Inflammatory macrophage treated with lipopolysaccharide for 4 hours (primary cell): ENCODE measurements at places on chromosomes 3 and 15.

GRCh38 chr15:65791335-65792137, 557 bp downstream of the DENND4A start:
- peak; percentile 30 for DNase-seq

GRCh38 chr15:90248789-90249202, 560 bp upstream of the TTLL13 start:
- DNase-seq = no peak

GRCh38 chr3:46717447-46718231, at the start of gene PRSS50:
PRSS50 (minus strand) TSS chr3:46717869; CDS start chr3:46717824, 45 bp downstream.
- DNase-seq = no peak

GRCh38 chr3:172675441-172676193, 35.2 kb downstream of the NCEH1 start:
- DNase-seq = peak; percentile 74

- DNase-seq = no peak
Observed at GRCh38 chr3:52120556-52121463, 33.4 kb downstream of the POC1A start.

GRCh38 chr3:89303701-89304100, 196.3 kb downstream of the EPHA3 start:
- DNase-seq = no peak

GRCh38 chr15:41462084-41462795, 31.4 kb upstream of the ITPKA start:
- DNase-seq = peak; percentile 25

- no peak for DNase-seq
Observed at GRCh38 chr3:567488-568185, 371.1 kb downstream of the CHL1 start.

DNA sequence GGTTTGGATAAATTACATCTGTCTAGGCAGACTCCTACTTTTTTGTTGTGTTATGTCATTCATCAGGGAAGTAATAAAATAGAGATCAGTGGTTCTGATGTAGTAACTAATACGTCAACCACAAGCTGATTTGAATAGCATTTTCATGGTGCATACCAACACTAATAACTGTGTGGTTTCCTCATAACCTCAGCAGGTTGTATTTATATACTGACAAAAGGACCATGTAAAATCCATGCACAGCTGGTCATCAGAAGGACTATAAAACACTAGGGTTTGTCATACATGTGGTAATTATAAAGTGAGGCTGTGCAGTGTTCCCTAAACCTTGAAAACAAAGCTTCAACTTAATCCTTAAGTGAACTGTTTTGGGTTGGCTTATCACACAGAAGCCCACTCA, 216.8 kb upstream of the RBMS3 start:
- no peak for DNase-seq

DNA sequence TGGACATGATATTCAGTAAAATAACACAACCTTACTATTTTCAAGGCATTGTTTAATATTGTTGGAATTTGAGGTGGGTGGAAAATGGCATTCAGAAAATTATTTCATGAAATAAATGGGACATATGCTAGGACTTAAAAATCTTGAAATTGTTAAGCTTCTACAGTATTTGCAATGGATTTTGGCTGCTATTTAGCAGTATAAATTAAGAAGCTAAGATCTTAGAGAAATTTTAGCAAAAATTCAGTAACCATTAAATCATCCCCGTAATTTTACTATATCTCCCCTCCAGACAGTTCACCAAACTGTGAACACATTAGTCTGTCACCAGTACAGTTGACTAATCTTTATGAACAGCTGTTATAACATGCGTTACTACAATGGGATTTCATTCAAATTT, 8.2 kb downstream of the DIPK2A start:
- no peak for DNase-seq

DNA sequence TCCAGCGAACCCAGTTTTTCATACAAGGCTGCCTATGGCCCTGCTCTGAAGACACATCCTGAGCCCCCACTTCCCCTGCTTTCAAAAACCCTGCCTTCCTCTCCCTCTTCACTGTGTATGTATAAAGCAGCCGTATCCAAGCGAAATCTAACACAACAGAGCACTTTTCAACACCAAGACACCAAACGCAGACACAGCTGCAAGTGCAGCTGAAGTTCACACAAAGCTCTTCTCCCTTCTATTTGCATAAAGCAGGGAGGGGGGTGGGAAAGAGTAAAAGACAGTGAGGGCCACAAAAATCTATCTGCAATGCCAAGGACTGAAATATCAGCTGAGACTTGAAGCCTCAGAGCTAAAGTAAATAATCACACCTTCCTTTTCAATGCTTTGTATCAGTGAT, 35.1 kb upstream of the CSPG5 start:
- no peak for DNase-seq

GRCh38 chr3:70980646-70981170, 602.8 kb downstream of the FOXP1 start:
- no peak for DNase-seq

GRCh38 chr3:149009732-149010131, 18.4 kb downstream of the GYG1 start:
- no peak for DNase-seq

DNA sequence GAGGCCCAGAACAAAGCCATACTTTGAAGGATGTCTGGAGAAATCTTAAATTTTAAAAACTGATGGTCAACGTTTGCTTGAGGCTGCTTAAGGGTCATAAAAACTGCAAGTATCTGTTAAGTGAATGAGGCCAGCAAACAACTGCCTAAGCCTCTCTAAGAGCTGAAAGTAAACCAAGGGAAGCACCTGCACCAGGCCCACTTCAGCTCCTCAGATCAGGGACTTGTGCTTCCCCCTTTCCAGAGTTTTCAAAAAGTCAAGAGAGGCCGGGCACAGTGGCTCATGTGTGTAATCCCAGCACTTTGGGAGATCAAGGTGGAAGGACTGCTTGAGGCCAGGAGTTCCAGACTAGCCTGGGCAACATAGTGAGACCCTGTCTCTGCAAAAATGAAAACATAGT, 9.1 kb downstream of the FBXL22 start:
- DNase-seq = no peak

- DNase-seq = no peak
Observed at GRCh38 chr15:81040757-81041156, 40.0 kb downstream of the TLNRD1 start.

DNA sequence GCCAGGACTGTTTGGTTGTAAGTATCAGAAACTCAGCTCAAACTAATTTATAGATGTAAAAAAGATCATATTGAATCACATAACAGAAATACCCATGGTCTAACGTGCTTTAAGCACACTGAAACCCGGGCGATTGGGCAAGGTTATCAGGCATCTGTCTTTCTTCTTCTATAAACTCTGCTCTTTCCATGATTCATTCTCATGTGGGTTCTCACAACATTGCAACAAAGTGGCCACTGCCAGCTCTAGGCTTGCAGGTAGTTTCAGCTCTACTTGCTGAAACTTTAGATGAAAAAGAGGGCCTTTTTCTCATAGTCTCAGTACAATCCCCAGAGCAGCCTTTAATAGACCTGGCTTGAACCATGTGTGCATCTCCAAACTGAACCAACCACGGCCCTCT, 456.1 kb downstream of the MFSD1 start:
- no peak for DNase-seq

DNA sequence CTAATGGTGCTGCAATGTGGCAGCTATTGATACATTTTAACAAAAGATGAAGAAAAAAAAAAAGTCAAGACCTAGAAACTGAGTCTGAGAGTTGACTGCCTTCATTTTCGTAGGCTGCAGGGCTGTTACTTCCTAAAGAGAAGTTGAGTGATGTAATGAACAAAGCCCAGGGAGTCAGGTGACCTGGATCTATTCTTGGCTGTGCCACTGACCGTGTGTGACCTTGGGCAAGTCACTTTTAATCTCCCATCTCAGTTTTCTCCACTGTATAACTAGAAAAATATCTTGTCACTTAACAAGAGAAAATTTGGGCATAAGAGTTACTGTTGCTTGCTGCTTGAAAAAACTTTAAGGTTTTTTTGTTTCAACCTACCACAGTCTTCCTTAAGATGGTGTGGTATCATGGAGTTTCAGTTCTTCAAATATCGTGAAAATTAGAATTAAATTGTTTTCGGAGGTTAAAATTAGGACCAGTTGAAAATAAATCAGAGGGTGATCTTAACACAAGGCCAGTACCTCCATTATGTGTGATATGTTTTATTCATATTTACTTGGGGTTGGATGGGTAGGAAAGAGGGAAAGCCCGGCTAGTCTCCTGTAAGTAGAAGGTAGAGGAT, 5.8 kb downstream of the FMN1 start:
- DNase-seq = peak; percentile 78

DNA sequence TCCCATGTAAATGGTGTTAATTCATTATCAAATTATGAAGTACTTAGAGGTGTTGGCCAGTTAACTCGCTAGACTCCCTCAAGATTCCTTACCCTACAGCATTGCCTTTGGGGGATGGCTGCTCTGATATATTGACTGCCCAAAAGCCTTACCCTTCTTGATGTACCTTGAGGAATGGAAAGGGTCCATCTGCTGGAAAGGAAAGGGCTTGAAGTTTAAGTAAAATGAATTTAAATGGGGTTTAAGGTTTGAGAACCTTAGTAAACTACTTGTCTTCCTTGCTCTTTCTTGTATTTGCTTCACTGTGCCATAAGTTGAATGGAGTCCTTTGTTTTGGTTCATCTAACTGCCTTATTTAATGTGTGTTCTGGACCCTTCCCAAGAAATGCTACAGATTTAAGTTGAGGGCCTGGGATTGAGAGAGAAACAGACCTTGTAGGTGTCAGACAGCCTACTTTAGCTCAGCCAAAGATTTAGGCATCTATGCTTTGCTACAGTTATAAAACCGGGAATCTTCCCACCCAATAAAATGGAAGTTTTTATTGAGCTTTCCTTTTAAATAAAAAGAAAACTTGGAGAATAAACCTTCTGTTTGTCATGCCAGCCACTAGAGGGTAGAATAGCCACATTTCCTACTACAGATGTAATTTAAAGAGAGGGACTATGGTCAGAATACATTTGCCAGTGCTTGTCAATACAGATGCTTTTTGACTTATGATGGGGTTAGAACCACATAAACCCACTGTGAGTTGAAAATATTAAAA, 25.3 kb downstream of the CMSS1 start:
- peak; percentile 61 for DNase-seq

- peak; percentile 83 for DNase-seq
Observed at GRCh38 chr15:40217166-40217824, 21.6 kb upstream of the PAK6 start.

GRCh38 chr15:73021139-73021621, 31.1 kb upstream of the NEO1 start:
- DNase-seq = no peak

- no peak for DNase-seq
Observed at GRCh38 chr3:125186261-125186787, 26.2 kb downstream of the SLC12A8 start.

DNA sequence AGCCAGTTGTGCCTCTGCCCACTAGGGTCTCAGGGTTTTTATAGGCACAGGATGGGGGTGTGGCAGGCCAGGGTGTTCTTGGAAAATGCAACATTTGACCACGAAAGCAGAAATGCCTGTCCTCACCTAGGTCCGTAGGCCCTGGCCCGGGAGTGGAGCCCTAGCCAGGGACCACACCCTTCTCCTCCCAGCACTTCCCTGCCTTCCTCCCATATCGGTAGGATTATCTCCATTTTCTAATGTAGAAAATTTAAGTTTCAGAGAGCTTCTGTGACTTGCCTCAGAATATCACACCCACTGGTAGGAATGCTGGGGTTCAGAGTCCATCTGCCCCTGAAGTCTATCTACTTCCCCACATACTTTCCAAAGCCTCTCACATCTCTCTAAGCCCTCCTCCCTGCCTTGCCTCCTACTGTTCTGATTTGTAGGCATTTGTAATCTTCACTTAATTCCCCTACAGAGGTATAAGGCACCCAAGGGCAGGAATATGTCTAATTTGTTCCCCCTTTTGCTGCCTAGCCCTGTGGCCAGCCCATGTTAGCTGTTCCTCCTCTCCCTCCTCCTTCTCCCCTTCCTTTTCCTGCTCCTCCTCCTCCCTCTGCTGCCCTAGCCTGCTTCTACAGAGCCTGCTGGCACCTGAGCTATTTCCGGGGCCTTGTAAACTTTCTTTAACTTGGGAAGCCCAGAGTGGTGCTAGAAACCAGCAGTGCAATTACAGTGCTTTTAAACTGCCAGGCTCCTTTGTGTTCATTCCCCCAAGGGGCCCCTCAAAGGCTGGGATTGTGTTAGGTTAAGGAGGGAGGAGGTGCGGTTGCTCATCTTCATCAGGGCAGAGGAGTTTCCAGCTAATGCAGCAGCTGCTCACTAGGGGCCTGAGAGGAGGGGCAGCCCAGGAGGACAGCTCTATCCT, 71.1 kb downstream of the MRPL46 start:
- DNase-seq = no peak

DNA sequence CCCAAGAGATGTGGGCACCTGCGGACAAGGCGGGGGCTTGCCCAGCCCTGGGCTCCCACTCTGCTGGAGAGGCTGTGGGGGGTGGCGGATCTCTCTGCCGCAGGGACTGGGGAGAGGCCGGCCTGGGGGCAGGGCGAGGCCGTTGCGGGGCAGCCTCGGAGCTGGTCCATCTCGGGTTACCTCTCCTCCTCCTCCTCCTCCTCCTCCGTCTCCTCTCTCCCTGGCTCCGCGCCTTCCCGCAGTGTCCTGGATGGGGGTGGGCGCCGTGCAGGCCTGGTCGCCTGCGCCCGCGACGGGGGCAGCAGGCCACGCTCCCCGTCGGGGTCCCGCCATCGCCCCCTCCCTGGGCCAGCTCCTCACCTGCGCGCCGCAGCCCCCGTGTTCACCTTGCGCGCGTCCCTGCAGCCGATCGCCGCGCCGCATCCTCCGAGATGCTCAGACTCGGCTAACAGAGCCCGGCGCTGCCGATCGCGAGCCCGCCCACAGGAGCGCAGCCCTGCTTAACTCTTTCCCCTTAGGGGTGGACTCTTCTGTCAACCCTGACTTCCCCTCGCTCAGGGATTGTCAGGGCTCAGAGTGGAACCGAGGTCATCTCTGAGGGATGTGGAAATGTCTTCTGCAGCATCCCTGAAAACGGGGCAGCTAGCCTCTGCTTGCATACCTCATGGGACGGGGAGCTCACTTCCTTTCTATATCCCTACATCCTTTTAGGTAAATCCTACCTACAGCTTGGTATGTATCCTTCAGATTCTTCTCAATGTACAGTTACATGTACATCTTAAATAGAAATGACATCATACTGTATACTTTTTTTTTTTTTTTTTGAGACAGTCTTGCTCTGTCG, at the start of gene PRRT3:
PRRT3 (minus strand) TSS at position 447 of the 844 bp plus-strand sequence. CDS start 2,293 bp downstream, outside the sequence.
- DNase-seq = peak; percentile 55

GRCh38 chr3:122497425-122497824, 17.3 kb downstream of the KPNA1 start:
- peak; percentile 92 for DNase-seq

DNA sequence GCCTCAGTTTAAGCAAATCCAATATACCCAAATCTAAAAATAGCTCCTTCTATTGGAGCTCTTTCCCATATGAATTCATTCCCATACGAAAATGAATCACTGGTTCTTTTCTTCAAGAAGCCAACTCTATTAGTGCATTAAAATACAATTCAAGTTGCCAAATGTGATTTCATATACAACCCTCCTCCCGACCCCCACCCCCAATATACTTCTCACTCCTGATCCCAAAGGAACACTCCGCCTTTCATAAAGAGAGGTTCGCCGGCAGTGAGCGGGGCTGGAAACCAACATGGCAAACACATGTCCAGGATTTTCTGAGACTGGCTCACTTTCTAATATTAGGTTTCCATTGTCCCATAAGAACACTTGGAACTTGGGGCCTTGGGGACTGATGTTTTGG, 48.5 kb downstream of the MAGEF1 start:
- no peak for DNase-seq
